ENCODE measurements at places on chromosomes 2 and 18.

- no peak for DNase-seq
Measured at GRCh38 chr2:233256048-233256447, 4.6 kb downstream of the ATG16L1 start.

GRCh38 chr2:178650554-178650953 is 156.7 kb downstream of the TTN start:
- no peak for DNase-seq

DNA sequence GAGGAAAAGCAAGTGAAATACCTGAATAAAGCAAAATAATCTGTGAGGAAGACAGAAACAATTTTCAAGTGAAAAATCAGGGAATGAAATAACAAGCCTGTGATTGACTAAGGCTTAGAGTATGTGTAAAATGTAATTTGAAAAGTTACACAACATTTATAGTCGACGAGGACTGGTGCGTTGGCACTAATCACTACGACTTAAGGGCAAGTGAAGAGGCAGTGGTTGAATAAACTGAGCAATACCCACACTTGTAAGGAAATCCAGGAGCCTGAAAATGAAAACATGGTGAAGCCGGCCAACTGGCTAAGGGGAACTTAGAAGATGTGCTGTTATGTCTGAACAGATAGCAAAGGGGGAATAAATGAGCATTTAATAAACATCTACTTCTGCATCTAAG is 13.4 kb downstream of the DOK1 start:
- DNase-seq, result no peak

DNA sequence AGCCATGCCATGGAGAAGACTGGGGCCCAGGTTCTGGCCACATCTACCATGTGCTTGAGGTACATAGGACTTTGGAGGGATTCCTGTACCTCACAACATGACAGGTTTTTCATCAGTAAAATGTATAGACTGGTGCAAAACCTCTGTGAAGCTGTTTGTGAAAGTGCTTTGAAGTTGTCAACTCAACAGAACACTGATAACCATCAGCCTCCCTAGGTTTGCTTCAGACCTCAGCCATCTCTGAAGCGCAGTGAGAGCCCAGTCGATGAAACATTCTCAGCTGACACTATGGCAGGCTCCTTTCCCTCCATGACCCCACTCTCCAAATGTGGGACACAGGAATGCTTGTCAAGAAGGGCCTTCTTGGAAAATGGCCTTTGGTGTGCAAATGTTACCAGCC is 38.6 kb downstream of the STK25 start:
- no peak for DNase-seq

DNA sequence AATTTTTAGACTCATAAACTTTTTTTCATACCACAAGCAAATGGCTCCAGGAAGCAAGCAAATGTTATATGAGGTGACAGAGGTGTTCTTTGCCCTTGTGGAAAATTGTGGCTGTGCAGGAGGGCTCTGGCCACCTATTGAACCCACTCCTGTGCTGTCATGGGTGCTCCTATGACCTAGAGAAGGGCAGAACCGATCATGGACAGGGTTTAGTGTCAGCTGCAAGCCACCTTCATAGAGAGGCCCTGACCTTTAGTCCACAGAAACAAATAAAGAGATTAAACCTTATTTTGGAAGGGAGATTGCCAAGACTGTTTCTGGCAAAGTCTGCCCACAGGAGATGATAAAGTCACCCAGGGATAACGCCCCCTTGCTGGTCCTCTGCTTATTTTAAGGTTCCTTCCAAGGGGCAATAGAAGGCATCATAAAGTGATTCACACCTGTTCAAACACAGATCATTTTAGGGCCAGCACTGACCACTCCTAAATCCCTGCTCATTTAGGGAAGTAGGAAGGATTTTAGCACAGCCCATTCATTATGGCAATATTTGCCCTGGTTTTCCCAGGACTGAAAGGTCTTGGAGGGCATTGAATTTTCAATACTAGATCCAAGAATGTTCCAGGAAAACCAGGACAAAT is 26.1 kb upstream of the STAT4 start:
- no peak for DNase-seq

DNA sequence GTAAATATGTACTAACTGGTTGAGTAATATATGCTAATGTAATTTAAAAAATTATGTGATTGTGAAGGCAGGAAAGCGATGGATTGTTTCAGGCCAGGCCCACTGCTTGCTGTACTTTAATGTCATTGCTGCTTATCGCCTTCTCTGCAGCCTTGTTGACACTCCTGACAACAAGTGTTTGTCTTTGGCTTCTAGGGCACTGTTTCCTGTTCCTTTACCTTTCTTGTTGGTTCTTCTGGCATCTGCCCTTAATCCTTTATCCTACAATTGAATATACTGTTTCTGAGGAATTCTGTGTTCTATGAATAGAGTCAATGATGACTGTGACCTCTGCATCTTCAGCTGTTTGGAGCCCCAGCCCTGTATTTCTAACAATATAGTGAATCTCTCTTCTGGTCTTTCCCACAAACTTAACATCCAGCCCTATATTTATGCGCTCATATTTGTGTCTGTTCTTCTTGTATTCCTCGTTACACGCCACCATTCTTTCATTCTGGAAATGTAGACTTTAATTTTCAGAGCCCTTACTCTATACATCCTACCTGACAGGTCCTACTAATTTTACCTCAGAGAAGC is 17.6 kb downstream of the ACSL3 start:
- no peak for DNase-seq

GRCh38 chr2:199464606-199465352 is 7.0 kb upstream of the SATB2 start:
- DNase-seq, result no peak

DNA sequence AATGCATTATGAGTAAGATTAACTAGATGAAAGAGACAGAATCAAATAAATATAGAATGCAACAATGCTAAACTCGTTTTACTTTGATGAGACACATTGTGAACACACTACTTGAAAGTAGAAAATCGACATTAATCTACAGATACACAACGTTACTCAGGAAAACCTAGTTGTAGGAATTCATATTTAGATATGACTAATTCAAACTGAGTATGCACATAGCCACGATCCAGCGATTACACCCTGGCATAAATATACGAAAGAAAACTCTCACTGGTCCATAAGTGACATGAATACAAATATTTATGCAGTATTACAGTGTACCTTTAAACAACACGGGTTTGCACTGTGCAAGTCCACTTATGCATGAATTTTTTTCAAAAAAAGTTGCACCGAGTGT is 485.6 kb downstream of the TMX3 start:
- DNase-seq, result no peak

DNA sequence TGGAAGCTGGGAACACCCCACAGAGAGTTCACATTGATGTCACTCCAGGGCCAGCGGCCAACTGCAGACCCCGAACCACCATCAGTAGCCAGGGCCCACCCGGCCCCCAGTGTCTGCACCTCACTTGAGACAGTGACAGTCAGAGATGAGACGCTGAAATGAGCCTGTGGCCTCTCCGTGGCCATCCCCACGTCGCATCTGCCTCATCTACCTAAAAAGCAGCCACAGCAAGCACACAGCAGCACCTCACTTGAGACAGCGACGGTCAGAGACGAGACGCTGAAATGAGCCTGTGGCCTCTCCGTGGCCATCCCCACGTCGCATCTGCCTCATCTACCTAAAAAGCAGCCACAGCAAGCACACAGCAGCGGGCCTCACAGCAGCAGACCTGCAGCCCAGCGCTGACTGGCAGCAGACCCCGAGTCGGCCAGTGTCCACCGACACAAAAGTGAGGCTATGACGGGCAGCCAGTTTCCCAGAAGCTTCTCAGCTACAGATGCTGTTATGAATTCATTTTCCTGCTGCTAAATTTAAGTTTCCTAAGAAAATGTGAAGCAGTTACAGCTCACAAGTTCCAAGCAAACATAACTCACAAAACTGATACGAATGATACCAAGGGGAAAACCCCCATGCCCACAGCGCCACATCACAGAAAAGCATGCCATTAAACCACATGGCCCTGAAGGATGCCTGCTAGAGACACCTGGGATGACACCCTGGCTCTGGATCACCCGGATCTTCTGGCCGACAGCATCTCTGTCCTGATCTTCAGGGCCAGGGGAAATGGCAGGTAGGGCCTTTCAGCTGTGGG is 27.7 kb downstream of the SNORC start:
- DNase-seq, result no peak

- DNase-seq, result no peak
Measured at GRCh38 chr18:48392268-48392667, 16.9 kb downstream of the ZBTB7C start.

GRCh38 chr2:71697106-71698004 is 244.0 kb downstream of the DYSF start:
- DNase-seq, result no peak

- peak; percentile 6 for DNase-seq
Measured at GRCh38 chr2:151637271-151637781, 97.0 kb downstream of the NEB start.

- no peak for DNase-seq
Measured at GRCh38 chr2:149921911-149922616, 334.5 kb upstream of the MMADHC start.

DNA sequence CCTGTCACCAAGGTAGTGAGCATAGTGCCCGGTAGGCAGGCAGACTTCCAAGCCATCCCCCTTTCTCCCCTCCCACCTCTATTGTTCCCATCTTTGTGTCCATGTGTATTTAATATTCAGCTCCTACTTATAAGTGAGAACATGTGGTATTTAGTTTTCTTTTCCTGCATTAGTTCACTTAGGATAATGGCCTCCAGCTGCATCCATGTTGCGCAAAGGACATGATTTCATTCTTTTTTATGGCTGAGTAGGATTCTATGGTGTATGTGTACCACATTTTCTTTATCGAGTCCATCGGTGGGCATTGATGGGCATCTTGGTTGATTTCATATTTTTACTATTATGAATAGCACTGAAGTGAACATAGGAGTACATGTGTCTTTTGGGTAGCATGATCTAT is 35.3 kb downstream of the MMADHC start:
- no peak for DNase-seq

- no peak for DNase-seq
Measured at GRCh38 chr2:98315957-98316356, 30.3 kb upstream of the CNGA3 start.

DNA sequence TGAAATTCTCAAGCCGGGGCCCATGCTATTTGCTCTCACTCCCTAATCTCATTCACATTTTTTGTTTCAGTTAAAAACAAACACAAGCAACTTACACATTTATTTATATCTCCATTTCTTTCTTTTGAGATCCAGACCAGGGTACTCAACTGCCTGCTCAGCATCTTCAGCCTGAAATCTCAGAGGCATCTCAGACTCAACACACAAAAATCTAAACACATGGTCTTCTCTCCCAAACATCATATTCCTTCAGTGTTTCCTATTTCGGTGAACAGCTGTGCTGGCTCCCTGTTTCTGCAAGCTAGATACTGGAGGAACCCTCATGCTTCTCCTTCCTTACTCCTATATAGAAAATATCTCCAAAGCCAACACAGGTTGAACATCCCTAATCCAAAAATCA is 11.3 kb upstream of the RTTN start:
- no peak for DNase-seq

- no peak for DNase-seq
Measured at GRCh38 chr2:215579809-215580208, 143.9 kb upstream of the FN1 start.

DNA sequence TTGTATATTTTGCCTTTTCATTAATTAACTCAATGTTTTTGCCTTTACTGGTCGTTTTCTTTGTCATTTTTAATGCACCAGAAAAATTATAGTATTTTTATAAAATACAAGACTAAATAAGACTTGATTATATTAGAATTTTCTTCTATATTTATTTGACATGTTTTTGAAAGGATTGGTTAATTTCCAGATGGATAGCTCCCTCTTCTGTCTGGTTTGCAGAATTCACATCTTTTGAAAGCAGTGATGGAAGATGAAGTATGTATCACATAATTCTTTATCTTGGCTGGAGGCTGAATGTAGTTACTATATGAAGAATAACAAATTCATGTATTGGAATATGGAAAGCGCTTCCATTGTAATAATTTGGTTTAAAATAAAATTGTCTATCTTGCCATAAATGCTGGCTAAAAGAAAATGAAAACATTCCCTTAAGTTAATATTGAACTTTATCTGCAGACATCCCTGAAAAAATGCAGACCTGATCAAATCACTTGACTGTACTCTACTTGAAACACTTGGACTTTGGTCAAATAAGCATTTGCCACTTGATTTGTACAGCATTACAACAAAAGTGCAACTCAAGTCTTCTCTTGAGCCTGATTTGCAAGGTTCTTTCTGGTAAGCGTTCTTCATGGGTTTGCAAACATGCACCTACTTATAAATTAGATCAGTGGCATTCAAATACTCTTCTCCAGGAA is 86.3 kb upstream of the EFEMP1 start:
- DNase-seq, result no peak

DNA sequence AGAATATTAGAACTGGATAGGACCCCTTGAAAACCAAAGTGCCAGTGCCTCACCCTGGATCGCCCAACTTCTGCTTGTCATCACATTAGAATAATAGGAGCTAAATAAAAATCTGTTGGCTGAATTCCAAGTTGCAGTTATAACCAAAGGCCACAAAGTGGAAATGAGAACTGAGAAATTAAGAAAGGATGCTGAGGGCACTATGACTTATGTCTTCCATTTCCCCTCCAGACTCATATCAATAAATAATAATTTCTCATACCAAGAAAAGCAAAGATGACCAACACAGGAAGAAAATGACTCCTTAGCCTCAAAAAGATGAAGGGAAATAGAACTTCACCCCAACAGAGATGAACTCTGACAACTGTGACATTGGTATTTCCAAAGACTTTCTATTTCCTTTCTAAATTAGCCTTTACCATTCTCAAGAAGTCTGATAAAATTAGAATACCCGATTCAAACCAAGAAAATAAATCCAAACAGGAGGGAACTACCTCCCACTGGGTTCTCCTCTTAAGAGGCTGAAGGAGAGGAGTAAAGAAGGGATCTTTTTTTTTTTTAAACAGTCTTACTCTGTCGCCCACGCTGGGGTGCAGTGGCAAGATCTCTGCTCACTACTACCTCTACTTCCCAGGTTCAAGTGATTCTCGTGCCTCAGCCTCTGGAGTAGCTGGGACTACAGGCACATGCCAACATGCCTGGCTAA is 46.5 kb upstream of the EPG5 start:
- DNase-seq, result no peak

DNA sequence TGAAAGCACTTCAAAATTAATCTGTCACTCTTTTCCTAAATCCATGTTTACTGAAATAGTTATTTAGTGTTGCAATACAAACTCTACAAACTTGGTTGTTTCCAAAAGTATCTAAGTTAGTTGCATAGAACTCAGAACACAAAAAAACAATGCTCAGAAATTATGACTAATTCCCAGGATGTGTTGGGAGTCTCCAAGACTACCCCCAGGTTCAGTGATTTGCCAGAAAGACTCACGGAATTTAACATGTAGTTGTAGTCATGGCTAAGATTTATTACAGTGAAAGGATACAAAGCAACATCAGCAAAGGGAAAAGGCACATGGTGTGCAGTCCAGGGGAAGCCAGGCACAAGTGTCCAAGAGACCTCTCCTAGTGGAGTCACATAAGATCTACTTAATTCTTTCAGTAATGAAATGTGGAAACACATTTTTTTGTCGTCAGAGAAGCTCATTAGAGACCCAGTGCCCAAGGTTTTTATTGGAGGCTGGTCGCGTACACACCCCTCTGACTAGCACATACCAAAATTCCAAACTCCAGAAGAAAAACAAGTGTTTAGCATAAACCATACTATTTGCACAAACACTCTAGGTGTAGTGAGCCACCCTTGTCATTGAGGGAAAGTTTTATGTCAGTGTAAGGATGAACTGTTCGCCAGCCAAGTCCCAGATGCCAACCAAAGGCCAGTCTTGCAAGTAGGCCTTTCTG is 43.3 kb upstream of the CYP20A1 start:
- DNase-seq, result no peak

- no peak for DNase-seq
Measured at GRCh38 chr2:33588232-33588631, 10.9 kb downstream of the FAM98A start.
